ENCODE measurements at places on chromosomes 5 and 9.

DNA sequence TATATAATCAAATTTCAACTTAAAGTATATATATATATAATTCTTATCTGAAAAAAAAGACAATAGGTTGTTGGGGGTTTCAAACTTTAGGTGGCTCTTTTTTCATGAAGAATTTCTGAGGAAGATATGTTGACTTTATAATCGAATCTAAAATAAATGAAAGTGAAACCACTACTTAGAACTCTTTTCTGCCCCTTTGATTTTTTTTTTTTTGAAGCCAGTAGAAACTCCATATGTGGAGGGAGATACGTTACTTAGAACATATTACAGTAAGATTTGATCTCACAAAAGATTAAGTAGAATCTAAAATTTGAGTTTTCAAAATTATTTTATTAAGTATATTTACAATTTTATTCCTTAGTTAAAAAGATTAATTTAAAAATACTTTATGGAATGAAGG is 96.9 kb downstream of the ATG10 start:
- no peak for DNase-seq

DNA sequence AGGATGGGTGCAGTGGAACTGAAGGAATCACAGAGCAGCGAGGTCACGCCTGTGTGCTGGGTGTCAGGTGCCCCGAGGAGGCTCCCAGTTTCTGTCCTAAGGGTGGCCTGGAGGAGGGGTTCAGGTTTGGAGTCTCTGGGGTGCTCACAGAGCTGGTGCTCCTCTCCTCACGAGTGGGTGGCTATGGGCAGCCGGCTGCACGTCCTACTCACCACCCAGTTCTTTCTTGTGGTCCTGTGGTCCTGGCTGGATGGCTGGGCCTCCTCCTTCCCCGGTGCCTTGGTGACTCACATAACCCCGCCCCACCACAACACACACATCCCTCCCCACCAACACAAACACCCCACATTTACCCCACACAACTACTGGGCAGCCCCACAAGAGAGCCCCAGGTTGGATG is 9.9 kb upstream of the PTGS1 start:
- DNase-seq = no peak

- DNase-seq = no peak
These were observed 128.0 kb upstream of the ABCA1 start for GRCh38 chr9:105055917-105056316.

DNA sequence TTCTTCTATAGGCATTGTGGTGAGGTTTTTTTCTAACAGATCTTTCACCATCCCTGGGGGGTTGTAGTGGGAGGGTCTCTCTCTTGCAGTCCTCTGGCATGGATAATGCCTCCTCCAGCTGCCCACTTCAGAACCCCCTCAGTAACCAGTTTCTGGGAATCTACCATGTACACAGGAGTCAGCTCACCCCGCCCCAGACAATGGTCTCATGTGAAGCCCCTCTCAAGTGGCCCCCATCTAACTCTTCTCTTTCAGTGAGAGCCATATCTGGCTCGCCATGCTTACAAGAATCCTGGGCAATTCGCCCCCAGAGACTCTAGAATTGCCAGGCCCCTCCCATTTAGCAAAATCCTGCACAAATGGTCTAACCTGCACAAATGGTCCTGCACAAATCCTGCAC is 144.4 kb upstream of the FSTL4 start:
- DNase-seq = no peak

GRCh38 chr5:178388386-178389025 is 155.9 kb upstream of the PHYKPL start:
- DNase-seq = no peak

DNA sequence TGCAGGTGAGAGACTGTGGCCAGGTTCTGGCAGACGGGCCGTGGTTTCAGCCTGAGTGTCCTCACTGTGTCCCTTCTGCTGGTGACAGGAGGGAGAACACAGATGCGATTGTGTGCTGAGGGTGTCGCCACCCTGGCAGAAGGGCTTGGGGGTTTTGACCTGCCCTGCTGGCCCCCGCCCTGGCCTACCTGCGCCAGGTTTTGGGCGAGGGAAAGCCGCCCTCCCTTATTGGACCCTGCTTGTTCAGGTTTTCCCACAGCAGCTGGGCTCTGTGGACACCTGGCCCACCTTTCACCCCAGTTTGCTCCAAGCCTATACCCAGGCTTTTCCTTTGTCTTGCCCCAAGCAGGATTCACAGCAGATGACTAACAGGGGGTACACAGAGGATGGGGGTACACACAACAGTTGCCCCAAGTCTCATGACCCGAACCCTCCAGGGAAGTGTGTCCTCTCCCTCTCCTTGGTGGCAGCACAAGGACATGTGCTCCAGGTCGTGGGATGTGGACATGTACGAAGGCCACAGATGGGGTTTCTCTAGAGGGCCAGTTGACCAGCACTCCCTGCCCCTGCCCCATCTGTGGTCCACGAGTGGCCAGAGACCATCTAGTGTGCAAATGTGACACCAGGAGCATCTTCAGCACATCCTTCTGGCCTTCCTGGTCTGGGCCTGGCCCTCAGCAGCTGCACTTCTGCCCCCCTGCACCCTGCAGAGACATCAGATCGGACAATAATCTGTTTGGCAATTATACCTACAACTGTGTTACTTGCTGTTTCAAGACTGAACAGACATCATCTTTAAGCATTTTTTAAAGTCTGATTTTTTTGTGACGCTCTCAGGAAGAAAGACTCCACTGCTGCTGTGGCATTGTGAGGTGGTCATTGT is 265.8 kb upstream of the IRX4 start:
- no peak for DNase-seq
